Endothelial cell (in vitro differentiated cells): ENCODE measurements at places on chromosomes 6 and 20. TPM values are rescaled to one million over a fixed set of nuclear protein-coding genes. Genes with fewer than 3 reads are reported as not detected.

JAG1 gene
- 172 TPM for total RNA-seq

MAPK13 gene
- 6.6 TPM for total RNA-seq

PRDM13 gene
- total RNA-seq, result not detected

C6orf120 gene
- 34.2 TPM for total RNA-seq

KCNK15 gene
- total RNA-seq, result not detected

COL9A3 gene
- 1.8 TPM for total RNA-seq

C6orf163 gene
- total RNA-seq, result 4.0 TPM

EDN1 gene
- total RNA-seq, result 8.3 TPM

DNAH8 gene
- 0.05 TPM for total RNA-seq

CAGE1 gene
- total RNA-seq, result not detected

GRCh38 chr20:58472273-58473018 is 42.8 kb downstream of the APCDD1L start:
- H3K4me3 ChIP-seq, result no peak overlapping the region
- H3K4me1 ChIP-seq, result no peaks in the 10 kb centered on the region
- DNase-seq, result no peak
- peaks cover 2% of the 10 kb centered on the region for H3K36me3 ChIP-seq
- H3K27me3 ChIP-seq, result no peaks in the 10 kb centered on the region

DNA sequence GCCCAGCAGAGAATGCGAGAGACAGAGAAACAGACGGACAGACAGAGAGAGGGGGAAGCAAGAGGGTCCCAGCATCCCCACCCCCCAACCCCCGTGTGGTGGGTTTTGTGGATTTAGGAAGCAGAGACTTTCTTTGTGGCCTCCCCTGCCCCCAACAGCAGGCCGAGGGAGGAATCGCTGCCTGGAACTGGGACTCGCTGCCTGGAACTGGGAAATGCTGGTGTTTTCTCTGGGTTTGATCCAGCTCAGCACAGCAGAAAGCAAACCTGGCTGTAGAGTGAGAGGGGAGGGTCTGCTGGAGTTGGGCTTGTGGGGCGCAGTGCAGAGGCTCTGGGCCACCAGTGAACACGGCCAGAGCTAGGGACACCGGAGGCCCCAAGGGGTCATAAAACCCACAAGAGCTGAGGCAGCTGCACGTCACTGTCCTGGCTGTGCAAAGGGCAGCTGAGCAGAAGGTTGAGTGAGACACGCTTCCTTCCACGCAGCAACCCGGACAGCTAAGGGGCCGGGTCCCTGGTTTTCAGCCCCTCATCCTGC is 181.8 kb downstream of the TAF4 start:
- no peak for DNase-seq
- H3K4me1 ChIP-seq, result peaks cover 2% of the 10 kb centered on the region
- no peaks in the 10 kb centered on the region for H3K36me3 ChIP-seq
- H3K4me3 ChIP-seq, result no peak overlapping the region

GRCh38 chr6:8983202-8983688 is 547.9 kb upstream of the SLC35B3 start:
- DNase-seq, result peak; percentile 80
- H3K4me3 ChIP-seq, result no peak overlapping the region
- H3K27me3 ChIP-seq, result no peaks in the 10 kb centered on the region
- no peak overlapping the region for H3K27ac ChIP-seq

- peaks cover 5% of the 10 kb centered on the region for H3K27me3 ChIP-seq
- peaks cover 42% of the 10 kb centered on the region for H3K4me1 ChIP-seq
- H3K36me3 ChIP-seq, result no peaks in the 10 kb centered on the region
- no peak for DNase-seq
- H3K4me3 ChIP-seq, result no peak overlapping the region
Observed at GRCh38 chr6:1285956-1286355, 25.9 kb upstream of the FOXQ1 start.

GRCh38 chr6:165652766-165653165 is 10.3 kb downstream of the PDE10A start:
- peaks cover 3% of the 10 kb centered on the region for H3K27me3 ChIP-seq
- no peak overlapping the region for H3K27ac ChIP-seq
- H3K4me3 ChIP-seq, result no peak overlapping the region
- no peaks in the 10 kb centered on the region for H3K36me3 ChIP-seq

DNA sequence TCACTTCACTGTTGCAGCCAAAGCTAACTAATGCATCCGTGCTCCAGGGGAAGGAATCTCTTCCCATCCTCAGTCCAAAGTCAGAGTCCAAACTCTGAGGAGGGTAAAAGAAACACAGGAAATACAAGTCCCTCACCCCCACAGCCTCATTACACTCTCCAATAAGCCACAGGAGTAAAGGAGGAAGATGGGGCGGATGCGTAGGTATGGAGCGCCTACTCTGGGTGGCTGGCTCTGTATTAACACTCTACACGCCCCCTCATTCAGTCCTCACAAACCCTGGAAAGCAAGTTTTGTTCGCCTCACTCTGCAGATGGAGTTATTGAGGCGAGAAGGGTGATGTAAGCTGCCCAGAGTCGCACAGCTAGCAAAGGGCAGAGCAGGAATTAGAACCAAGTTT is 242.9 kb downstream of the NRN1 start:
- H3K4me3 ChIP-seq, result no peak overlapping the region
- peaks cover 4% of the 10 kb centered on the region for H3K4me1 ChIP-seq
- no peak for DNase-seq
- no peak overlapping the region for H3K27ac ChIP-seq
- H3K36me3 ChIP-seq, result peaks cover 6% of the 10 kb centered on the region

DNA sequence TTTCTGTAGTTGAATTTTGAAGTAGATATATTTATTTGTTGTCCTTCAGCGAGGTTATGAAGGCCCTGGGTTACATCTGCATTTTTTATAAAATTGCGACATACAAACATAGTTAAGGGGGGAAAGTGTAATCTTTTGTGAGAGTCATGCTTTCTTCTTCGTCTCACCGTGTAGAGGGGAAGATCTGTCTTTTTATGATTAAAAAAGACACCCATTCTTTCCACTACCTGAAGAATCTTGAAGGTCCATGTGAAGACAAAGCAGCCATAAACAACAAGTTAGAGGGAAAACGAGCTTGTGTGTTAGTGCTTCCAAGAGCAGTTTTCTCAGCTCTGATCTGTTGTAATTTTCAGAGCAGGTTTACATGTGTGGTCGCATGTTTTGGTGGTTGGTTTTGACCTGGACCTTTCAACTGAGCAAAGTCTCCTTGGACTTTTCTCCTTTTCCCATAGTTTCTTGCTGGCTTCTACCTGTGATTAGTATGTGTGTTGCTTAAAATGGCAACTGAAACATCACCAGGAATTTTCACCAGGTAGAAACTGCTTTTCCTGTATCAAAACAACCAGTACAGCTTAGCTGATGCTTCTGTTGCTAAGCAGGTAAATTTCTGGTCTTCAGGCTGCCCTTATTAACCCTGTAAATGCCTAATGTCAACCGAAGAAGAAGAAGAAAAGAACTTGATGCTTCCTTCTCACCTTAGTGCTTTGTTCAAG is 37.3 kb downstream of the RREB1 start:
- no peaks in the 10 kb centered on the region for H3K36me3 ChIP-seq
- peaks cover 49% of the 10 kb centered on the region for H3K4me1 ChIP-seq
- H3K27me3 ChIP-seq, result peaks cover 10% of the 10 kb centered on the region
- peak overlapping the region; percentile 96 for H3K27ac ChIP-seq
- no peak overlapping the region for H3K4me3 ChIP-seq

- DNase-seq, result no peak
- peaks cover 5% of the 10 kb centered on the region for H3K36me3 ChIP-seq
- peaks cover 4% of the 10 kb centered on the region for H3K4me1 ChIP-seq
- H3K4me3 ChIP-seq, result no peak overlapping the region
- no peaks in the 10 kb centered on the region for H3K27me3 ChIP-seq
Observed at GRCh38 chr6:135360222-135360621, 137.3 kb downstream of the AHI1 start.

- DNase-seq, result no peak
- no peaks in the 10 kb centered on the region for H3K36me3 ChIP-seq
- no peak overlapping the region for H3K4me3 ChIP-seq
- no peak overlapping the region for H3K27ac ChIP-seq
Observed at GRCh38 chr6:152816055-152816454, 65.5 kb downstream of the VIP start.

DNA sequence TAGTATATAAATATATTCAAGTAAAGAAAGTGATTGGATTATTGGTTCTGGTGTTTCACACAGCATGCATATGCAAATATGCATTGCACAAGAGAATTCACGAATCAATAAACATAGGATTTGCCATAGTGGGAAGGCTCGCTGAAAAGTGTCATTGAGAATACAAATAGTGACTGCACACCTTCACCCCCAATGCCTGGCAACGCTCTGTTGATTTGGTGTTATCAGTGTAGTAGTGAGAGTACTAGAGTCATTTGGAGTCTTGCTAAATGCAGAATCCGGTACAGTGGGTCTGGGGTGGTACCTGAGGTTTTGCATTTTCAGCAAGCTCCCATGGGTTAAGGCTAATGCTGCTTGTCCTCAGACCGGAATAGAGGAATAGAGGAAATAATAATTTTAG is 49.7 kb upstream of the NAA20 start:
- H3K36me3 ChIP-seq, result peaks cover 21% of the 10 kb centered on the region
- DNase-seq, result no peak
- peaks cover 1% of the 10 kb centered on the region for H3K27me3 ChIP-seq
- no peak overlapping the region for H3K4me3 ChIP-seq

DNA sequence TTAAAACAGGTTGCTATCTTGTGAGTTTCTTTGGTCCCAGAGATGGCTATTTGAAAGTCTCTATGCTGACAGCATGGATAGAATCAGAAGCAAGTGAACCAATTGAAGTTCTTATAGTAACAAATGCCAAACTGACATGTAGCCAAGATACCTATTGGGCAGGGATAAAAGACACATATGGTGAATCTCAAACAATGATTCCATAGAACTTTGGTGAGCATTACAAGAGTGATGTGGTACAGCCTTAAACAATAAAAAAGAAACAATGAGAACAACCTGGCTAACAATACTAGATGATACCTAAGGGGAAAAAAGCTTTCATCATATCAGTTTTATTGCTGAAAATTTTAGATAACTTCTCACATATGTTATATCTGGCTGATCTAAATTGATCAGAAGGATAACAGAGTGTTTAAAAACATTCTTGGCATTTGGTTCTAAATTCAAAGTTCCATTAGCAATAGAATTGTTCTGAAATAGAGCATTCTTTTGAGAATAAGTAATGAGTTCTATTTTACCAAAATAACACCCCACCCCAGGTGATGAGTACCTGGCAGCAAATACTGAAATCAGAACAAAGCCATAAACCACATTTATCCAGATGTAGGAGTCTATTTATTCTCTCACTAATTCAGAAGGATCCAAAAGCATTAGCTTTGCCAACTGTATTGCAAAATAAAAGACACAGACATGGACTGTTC is 5.8 kb upstream of the HMGCLL1 start:
- peaks cover 1% of the 10 kb centered on the region for H3K27me3 ChIP-seq
- H3K36me3 ChIP-seq, result no peaks in the 10 kb centered on the region
- no peak for DNase-seq

DNA sequence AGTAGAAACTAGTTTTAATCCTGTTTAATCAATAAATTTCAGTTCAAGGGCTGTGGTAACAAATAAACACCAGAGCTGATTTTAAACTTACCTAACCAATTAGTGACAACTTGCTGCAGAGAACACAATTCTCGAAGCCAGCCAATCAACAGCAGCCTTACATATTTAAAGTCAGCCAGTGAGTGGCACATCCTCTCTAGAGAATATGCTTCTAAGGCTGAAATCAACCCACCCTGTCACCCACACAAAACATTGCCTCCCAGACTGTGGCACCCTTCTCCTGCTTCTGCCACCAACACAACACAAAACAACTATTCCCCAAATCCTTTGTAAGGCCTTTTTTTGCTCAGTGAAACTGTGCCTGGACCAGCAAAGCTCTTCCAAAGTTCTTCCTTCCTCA is 306.0 kb downstream of the EYA4 start:
- H3K4me3 ChIP-seq, result no peak overlapping the region
- no peak overlapping the region for H3K27ac ChIP-seq
- peaks cover 2% of the 10 kb centered on the region for H3K27me3 ChIP-seq
- no peaks in the 10 kb centered on the region for H3K36me3 ChIP-seq

DNA sequence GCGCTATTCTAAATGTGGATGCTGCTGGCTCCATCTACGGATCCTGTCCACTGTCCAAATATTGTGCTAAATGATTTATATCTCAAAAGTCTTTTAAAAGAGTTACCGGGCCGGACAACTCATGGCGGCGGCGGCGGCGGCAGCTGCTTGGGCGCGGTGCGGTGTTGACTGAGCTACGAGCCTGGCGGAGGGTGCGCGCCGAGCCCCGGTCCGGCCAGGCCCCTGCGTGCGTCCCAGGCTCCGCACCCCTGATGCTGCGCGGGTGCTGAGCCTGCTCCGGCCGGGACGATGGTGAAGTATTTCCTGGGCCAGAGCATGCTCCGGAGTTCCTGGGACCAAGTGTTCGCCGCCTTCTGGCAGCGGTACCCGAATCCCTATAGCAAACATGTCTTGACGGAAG is 303.4 kb downstream of the CENPW start:
- no peaks in the 10 kb centered on the region for H3K36me3 ChIP-seq
- H3K27me3 ChIP-seq, result peaks cover under 1% of the 10 kb centered on the region
- no peak for DNase-seq
- H3K27ac ChIP-seq, result no peak overlapping the region
- H3K4me1 ChIP-seq, result no peaks in the 10 kb centered on the region

GRCh38 chr6:71205336-71205956 is 83.2 kb upstream of the OGFRL1 start:
- DNase-seq, result no peak
- H3K27ac ChIP-seq, result no peak overlapping the region
- H3K36me3 ChIP-seq, result no peaks in the 10 kb centered on the region
- H3K4me3 ChIP-seq, result no peak overlapping the region

GRCh38 chr20:52083627-52084232 is 107.8 kb downstream of the ZFP64 start:
- peak; percentile 60 for DNase-seq
- H3K36me3 ChIP-seq, result peaks cover 45% of the 10 kb centered on the region
- H3K4me1 ChIP-seq, result no peaks in the 10 kb centered on the region
- H3K27me3 ChIP-seq, result no peaks in the 10 kb centered on the region
- H3K27ac ChIP-seq, result no peak overlapping the region
- H3K4me3 ChIP-seq, result no peak overlapping the region

DNA sequence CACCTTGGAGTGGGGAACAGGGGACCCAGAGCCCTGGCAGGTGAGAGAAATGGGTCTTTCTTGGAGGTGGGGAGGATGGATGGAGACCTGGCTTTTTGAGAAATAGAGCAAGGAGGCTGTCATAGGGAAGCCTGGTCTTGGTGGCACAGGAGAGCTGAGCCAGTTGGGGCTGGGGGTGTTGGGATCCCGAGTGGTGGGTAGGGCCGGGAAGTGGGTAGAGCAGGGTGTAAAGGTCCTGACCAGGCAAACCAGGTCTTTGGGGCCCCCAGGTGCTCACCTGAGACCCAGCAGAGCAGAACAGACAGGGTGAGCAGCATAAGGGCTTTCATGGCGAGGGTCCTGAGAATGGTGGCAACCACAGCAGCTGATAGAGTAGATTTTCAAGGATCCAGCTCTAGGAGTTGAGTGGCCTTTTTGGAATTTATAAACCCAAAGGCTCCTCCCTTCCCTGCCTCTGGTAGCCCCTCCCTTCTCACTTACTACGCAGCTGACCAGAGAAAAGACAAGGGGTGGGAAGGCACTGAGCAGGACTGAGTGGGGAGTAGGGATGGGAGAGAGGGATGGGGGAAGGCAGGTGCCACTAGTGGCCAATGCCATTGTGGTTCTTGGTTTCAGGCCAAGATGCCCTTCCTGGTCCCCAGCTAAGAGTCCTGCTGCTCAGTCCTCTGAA is at the start of gene LY6G6C:
Gene LY6G6C, minus strand, starts transcription at position 396 of the 670 bp plus-strand sequence. Its CDS starts 67 bp downstream, at position 329.
- H3K27ac ChIP-seq, result no peak within 1 kb of the TSS
- peaks cover 8% of the 10 kb centered on the region for H3K4me1 ChIP-seq
- DNase-seq, result no peak
- peaks cover 16% of the 10 kb centered on the region for H3K36me3 ChIP-seq
- H3K4me3 ChIP-seq, result no peak within 1 kb of the TSS
